ENCODE measurements at places on chromosomes 16 and 17.
A peak's percentile ranks its signal among the peaks of the same experiment; 100 is the strongest.

GRCh38 chr17:40069751-40070708, 7.3 kb downstream of the THRA start:
- peak overlapping the region; percentile 32 for H3K4me3 ChIP-seq
- DNase-seq, result no peak
- H3K27me3 ChIP-seq, result peaks cover 3% of the 10 kb centered on the region
- peaks cover 32% of the 10 kb centered on the region for H3K4me1 ChIP-seq
- no peaks in the 10 kb centered on the region for H3K36me3 ChIP-seq

- H3K36me3 ChIP-seq, result no peaks in the 10 kb centered on the region
- H3K27ac ChIP-seq, result no peak overlapping the region
- DNase-seq, result no peak
- no peak overlapping the region for H3K4me3 ChIP-seq
- H3K4me1 ChIP-seq, result no peaks in the 10 kb centered on the region
- no peaks in the 10 kb centered on the region for H3K27me3 ChIP-seq
Observed at GRCh38 chr17:71409137-71409536, 711.7 kb upstream of the SOX9 start.

DNA sequence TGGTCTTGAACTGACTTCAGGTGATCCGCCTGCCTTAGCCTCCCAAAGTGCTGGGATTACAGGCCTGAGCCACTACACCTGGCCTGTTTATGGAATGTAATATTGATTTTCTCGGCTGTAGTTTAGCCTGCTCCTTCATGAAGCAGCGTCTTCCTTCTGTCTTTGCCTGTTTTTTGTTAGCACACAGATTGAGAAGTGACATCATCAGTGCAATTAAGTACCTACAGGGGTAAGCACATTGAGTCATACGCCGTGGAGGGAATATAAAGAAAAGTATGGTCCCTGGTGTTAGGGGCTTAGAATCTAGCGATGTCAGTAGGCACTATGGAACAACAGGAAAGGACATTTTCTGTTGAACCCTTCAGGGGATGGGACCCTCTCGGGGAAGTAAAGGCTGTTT, 48.7 kb upstream of the SEC14L1 start:
- no peak overlapping the region for H3K27ac ChIP-seq
- peaks cover 60% of the 10 kb centered on the region for H3K36me3 ChIP-seq
- no peak for DNase-seq
- peaks cover 57% of the 10 kb centered on the region for H3K4me1 ChIP-seq
- H3K4me3 ChIP-seq, result no peak overlapping the region
- H3K27me3 ChIP-seq, result no peaks in the 10 kb centered on the region

- H3K36me3 ChIP-seq, result no peaks in the 10 kb centered on the region
- H3K27me3 ChIP-seq, result peaks cover 15% of the 10 kb centered on the region
- no peak overlapping the region for H3K27ac ChIP-seq
- H3K4me1 ChIP-seq, result peaks cover 4% of the 10 kb centered on the region
Observed at GRCh38 chr17:20156196-20157000, 147.2 kb downstream of the SPECC1 start.

GRCh38 chr17:72592967-72593325, 472.1 kb downstream of the SOX9 start:
- no peak for DNase-seq
- H3K27ac ChIP-seq, result no peak overlapping the region
- no peak overlapping the region for H3K4me3 ChIP-seq
- H3K4me1 ChIP-seq, result peaks cover 40% of the 10 kb centered on the region
- peaks cover 13% of the 10 kb centered on the region for H3K36me3 ChIP-seq

- peaks cover 7% of the 10 kb centered on the region for H3K36me3 ChIP-seq
- H3K4me1 ChIP-seq, result peaks cover 88% of the 10 kb centered on the region
- H3K27ac ChIP-seq, result peak overlapping the region; percentile 48
- no peak overlapping the region for H3K4me3 ChIP-seq
Observed at GRCh38 chr16:8948831-8949230, 14.9 kb downstream of the USP7 start.

DNA sequence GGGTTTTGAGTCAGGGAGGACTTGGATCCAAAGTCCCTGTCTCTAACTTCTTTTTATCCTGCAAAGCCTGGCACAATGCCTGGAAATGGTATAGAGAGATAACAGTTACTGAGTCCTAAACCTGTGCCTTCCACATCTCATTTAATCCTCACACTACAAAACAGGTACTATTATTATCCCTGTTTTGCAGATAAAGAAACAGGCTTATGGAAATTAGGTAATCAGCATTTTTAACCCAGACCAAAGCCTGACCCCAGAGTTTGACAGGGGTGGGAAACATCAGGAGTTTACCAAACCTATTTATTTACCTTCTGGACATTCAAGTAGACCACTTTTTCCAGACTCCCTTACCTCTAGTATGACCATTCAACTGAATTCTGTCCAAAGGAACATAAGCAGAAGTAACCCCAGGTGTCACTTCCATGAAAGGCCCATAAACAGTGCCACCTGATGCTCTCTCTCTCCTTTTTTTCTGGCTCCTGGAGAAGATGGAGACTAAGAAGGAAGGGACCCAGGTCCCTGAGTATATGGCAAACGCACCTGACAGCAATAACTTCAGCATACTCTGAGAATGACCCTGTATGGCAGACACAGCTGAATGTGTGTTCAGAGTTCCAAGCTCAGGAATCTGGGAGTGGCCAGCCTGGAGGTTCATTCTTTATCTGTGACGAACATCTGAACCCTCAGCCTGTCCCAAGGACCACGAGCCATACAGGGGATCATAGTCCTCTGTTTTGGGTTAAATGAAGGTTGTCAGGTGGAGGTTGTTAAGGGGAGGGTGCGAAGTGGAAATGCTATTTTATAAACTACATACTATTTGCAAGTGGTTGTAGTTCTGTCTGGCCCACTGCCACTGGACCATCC, 62.7 kb downstream of the HLF start:
- H3K4me1 ChIP-seq, result peaks cover 2% of the 10 kb centered on the region
- peaks cover 5% of the 10 kb centered on the region for H3K27me3 ChIP-seq
- no peak for DNase-seq
- H3K4me3 ChIP-seq, result no peak overlapping the region

DNA sequence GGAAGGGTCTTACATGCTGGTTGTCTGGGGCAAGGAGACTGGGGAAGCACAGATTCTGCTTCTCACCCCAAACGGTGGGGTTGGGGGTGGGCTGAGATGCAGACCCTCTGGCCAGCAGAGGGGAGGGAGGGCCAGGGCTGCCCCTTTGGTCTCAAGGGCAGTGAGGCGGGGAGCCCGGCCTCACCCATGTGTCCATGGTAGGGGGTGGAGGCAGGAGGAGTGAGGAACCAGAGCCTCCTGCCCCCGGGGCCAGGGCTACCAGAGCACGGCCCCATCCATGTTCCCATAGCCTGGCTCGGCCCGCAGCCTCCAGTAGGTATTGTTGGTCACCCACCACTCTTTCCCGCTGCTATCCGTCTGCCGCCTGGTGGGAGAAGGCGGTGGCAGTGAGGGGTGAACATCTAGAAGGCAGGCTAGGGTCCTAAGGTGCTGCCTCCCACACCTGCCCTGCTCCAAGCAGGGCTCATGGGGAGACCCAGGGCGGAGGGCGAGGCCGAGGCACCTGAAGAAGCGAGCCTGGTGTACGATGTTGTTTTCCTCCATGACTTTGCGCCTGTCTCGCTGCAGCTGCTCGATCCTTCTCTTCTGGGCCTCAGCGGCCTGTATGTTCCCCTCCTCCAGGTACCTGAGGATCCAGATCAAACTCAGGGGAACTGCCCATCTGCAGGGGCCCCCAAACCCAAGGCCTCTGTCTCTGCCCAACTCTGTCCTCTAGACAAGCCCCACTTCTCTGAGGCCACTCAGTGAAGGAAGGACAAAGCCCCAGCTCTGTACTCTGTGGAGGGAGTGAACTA, 13.4 kb downstream of the OSBPL7 start:
- H3K36me3 ChIP-seq, result peaks cover 41% of the 10 kb centered on the region
- peaks cover 21% of the 10 kb centered on the region for H3K4me1 ChIP-seq
- no peaks in the 10 kb centered on the region for H3K27me3 ChIP-seq
- no peak overlapping the region for H3K27ac ChIP-seq
- no peak for DNase-seq

DNA sequence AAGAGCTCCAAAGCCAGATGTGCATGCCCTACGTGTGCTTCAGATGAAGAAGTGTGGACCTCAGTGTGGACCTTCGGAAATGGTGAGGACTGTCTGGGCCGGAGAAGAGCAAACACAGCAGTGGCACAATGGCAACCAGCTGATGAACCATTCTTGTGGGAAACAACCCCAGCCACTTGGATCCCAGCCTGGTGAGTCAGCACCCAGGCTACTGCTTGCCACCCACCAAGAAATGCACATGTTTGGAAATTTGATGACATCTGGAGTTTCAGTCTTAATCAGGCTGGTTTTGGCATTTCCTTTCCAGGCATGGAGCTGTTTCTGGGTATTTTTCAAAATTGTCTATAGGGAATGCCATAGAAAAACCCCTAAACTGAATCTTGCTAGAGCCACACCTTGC, 42.7 kb downstream of the DYNLRB2 start:
- H3K36me3 ChIP-seq, result peaks cover 62% of the 10 kb centered on the region
- H3K4me1 ChIP-seq, result peaks cover 79% of the 10 kb centered on the region
- peak overlapping the region; percentile 44 for H3K27ac ChIP-seq
- DNase-seq, result peak; percentile 70
- no peak overlapping the region for H3K4me3 ChIP-seq

DNA sequence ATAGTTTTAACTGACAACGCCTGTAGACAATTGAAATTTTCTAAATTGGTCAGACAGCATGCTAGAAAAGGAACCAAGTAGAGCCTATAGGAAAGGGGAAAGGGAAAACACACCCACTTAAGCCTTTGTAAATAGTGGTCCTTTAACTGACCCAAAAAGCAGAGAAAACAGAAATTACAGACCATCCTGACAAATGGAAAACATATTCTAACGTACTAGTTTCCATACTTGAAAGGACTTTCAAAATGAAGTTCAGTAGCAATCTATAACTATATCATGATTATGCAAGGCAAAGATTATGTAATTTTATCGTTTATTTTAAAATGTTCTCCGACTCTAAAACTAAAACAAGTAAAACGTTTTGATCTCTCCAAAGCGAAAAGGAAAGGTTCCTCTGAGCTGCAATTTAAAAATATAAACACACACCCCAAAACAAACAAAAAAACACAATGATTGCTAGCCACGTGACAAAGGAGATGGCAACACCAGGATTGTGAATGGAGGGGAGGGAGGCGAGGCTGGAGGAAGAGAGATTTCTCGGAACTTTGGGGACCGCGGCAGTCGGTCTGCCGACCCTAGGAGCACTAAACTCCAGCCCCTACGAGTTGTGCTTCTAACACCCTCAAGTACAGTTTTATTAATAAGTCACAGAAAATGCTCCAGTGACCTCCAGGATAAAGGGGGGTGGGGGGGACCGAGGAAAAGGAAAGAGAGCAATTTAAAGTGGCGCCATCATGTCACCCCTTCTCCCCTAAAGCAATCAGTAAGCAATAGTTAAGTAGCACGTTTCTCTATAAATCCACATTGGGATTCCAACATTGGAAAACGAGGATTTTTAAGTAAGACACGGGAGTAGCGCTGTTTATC, 1.7 kb downstream of the KANSL1 start:
- peak overlapping the region; percentile 91 for H3K4me3 ChIP-seq
- no peaks in the 10 kb centered on the region for H3K27me3 ChIP-seq
- H3K36me3 ChIP-seq, result peaks cover 37% of the 10 kb centered on the region
- peak overlapping the region; percentile 97 for H3K27ac ChIP-seq

- H3K27ac ChIP-seq, result no peak overlapping the region
- H3K27me3 ChIP-seq, result peaks cover 6% of the 10 kb centered on the region
- no peaks in the 10 kb centered on the region for H3K36me3 ChIP-seq
- no peak for DNase-seq
Observed at GRCh38 chr17:79301469-79301868, 226.8 kb downstream of the ENGASE start.

- no peak overlapping the region for H3K4me3 ChIP-seq
- H3K4me1 ChIP-seq, result no peaks in the 10 kb centered on the region
- no peaks in the 10 kb centered on the region for H3K36me3 ChIP-seq
- H3K27ac ChIP-seq, result no peak overlapping the region
- DNase-seq, result no peak
Observed at GRCh38 chr17:62692159-62692651, 64.7 kb downstream of the MRC2 start.

GRCh38 chr16:19929062-19929511, 44.4 kb upstream of the GPRC5B start:
- no peak overlapping the region for H3K27ac ChIP-seq
- H3K27me3 ChIP-seq, result no peaks in the 10 kb centered on the region
- no peaks in the 10 kb centered on the region for H3K36me3 ChIP-seq
- H3K4me1 ChIP-seq, result no peaks in the 10 kb centered on the region
- DNase-seq, result no peak
- H3K4me3 ChIP-seq, result no peak overlapping the region

- H3K4me3 ChIP-seq, result no peak overlapping the region
- peaks cover 15% of the 10 kb centered on the region for H3K36me3 ChIP-seq
- H3K27ac ChIP-seq, result no peak overlapping the region
- no peaks in the 10 kb centered on the region for H3K27me3 ChIP-seq
Observed at GRCh38 chr17:32222621-32223020, 43.0 kb upstream of the RHBDL3 start.

- H3K36me3 ChIP-seq, result peaks cover 58% of the 10 kb centered on the region
- H3K4me3 ChIP-seq, result peak overlapping the region; percentile 85
- DNase-seq, result peak; percentile 86
- peak overlapping the region; percentile 75 for H3K27ac ChIP-seq
- peaks cover 30% of the 10 kb centered on the region for H3K4me1 ChIP-seq
- no peaks in the 10 kb centered on the region for H3K27me3 ChIP-seq
Observed at GRCh38 chr17:45218895-45219661, 2.6 kb upstream of the FMNL1 start.

DNA sequence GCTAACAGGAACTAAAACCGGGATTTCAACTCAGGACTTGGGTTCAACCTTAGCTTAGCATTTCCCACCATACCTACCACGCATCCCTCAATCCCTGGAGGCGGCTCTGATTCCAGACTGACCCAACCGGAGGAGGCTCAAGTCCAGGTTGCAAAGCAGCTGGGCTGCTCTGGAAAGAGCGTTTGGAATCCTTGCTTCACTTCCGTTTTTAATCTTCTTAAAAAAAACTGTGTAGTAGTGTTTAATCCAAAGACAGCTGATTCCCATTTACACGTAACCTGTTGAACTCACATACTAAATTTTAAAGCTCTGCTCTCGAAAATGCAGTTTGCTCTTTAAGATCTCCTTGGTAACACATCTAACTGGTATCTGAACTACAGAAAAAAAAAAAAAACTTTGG, 50.0 kb downstream of the NXN start:
- H3K4me1 ChIP-seq, result no peaks in the 10 kb centered on the region
- no peaks in the 10 kb centered on the region for H3K36me3 ChIP-seq
- H3K27me3 ChIP-seq, result peaks cover 12% of the 10 kb centered on the region
- no peak for DNase-seq

DNA sequence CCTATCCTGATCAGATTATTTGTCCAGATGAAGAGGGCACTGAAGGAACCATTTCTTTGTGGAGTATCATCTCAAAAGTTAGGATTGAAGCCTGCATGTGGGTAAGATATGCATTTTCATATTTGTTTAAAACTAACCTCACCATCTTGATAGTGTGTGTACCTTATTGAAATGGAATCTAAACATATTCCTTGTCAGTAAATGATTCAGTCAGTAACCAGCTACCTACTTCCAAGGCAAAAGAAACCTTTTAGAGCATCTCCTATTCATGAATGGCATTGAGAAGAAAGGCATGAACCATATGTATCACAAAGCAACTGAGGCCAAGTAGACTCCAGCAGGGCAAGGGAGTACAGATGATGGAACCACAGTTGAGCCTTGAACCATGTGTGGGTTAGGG, 57.6 kb downstream of the VMP1 start:
- H3K27ac ChIP-seq, result no peak overlapping the region
- DNase-seq, result no peak
- H3K36me3 ChIP-seq, result peaks cover 47% of the 10 kb centered on the region
- H3K27me3 ChIP-seq, result no peaks in the 10 kb centered on the region

- no peak for DNase-seq
- H3K27ac ChIP-seq, result no peak overlapping the region
- H3K27me3 ChIP-seq, result peaks cover 5% of the 10 kb centered on the region
- H3K36me3 ChIP-seq, result no peaks in the 10 kb centered on the region
Observed at GRCh38 chr16:77780378-77780837, 8.0 kb upstream of the VAT1L start.

- no peak overlapping the region for H3K27ac ChIP-seq
- H3K27me3 ChIP-seq, result no peaks in the 10 kb centered on the region
- H3K4me1 ChIP-seq, result peaks cover 2% of the 10 kb centered on the region
- no peak overlapping the region for H3K4me3 ChIP-seq
- H3K36me3 ChIP-seq, result no peaks in the 10 kb centered on the region
Observed at GRCh38 chr16:74738816-74739215, 35.8 kb downstream of the FA2H start.
